ENCODE measurements at places on chromosomes 2 and 18.

GRCh38 chr2:20018601-20019152, 6.2 kb upstream of the MATN3 start:
- no peak for DNase-seq

DNA sequence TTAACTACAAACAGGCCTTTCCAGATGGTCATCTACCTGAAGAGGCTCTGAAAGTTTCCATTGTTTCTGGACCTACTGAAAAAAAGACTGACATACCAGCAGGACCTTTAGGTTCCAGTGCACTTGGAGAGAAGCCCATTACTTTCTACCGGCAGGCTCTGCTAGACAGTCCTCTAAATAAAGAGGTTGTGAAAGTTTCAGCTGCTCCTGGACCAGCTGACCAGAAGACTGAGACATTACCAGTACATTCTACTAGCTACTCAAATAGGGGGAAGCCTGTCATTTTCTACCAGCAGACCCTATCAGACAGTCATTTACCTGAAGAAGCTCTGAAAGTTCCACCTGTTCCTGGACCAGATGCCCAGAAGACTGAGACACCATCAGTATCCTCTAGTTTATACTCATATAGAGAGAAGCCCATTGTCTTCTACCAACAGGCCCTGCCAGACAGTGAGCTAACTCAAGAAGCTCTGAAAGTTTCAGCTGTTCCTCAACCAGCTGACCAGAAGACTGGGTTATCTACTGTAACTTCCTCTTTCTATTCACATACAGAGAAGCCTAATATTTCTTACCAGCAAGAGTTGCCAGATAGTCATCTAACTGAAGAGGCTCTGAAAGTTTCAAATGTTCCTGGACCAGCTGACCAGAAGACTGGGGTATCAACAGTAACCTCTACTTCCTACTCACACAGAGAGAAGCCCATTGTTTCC, 65.8 kb downstream of the ALMS1 start:
- no peak for DNase-seq

GRCh38 chr2:234999740-235000425, 48.1 kb downstream of the SH3BP4 start:
- DNase-seq: no peak

- no peak for DNase-seq
These were observed 42.1 kb downstream of the GLI2 start for GRCh38 chr2:120777787-120778186.

DNA sequence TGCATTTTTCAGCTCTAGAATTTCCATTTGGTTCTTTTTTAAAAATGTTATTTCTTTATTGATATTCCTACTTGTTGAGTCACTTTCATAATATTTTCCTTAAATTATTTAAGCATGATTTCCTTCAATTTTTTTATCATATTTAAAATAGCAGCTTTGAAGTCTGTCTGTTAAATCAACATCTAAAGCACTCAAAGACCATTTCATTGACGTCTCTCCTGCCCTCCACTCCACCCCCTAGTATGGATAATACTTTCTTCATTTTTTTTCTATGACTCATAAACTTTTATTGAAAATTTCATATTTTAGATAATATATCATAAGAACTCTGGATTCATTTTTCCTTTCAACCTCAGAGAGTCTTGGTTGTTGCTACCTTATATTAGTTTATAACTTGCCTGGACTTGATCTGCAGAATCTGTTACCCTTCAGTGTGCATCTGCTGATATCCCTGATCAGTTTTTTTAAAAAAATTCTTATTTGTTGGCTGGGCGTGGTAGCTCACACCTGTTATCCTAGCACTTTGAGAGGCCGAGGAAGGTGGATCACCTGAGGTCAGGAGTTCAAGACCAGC, 59.0 kb upstream of the ZNF396 start:
- no peak for DNase-seq

- DNase-seq: no peak
These were observed 132.5 kb upstream of the LHCGR start for GRCh38 chr2:48888066-48888465.

GRCh38 chr2:57981083-57981768, 65.4 kb upstream of the VRK2 start:
- no peak for DNase-seq

GRCh38 chr18:51013259-51013658, 16.8 kb upstream of the SMAD4 start:
- DNase-seq: no peak

DNA sequence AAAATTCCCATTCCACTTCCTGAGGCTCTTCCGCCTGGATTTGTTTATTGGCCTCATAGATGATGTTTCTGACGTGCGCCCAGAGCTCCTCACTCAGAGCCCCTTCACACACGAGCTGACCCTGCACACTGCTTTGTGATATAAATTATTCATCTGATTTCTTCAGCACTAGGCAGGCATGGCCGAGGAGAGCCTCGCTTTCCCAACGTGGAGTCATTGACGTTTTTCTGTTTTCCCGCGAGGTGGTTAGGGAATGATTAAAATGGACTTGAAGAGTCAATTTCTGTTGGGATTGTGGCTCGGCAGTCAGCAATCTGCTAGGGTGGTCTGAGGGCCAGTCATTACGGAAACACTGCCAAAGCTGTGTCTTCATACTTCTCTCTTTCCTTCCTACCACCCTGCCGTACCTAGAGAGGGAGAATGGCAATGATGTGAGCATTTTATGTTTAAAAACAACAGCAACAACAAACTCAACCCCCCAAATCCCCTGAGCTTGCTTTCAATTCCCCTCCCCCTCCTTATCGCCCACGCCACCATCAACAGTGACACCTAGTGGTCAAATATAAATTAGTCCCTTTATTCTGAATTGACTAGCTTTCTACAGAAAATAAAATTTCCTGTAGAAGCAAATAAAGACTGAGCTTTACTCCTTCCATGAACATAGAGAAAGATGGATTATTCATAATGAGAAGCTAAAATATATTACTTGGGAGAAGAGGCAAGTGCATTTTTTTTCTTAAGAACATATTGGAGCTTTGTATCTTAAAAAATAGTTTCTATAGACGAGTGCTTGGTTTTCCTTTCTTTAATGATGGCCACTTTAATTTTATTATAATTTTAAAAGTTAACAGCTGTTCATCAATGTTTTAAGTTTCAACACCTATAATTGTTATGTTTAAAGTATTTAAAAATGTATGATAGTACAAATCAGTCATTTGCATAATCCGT, 285.1 kb downstream of the MTX2 start:
- peak; percentile 61 for DNase-seq

DNA sequence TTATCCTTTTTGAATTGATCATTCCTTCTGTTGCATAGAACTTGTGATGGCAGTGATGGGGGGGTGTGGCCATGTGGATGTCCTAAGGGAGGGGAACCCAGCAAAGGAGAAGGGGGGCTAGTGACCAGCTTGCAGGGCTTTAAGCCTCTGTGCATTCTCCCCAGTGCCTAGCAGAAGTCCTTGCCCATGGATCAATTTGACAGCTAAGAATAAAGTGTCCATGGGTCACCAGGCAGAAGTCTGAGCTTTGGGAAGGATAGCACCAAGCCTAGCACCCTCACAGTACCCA, 39.6 kb upstream of the FAM136A start:
- no peak for DNase-seq

DNA sequence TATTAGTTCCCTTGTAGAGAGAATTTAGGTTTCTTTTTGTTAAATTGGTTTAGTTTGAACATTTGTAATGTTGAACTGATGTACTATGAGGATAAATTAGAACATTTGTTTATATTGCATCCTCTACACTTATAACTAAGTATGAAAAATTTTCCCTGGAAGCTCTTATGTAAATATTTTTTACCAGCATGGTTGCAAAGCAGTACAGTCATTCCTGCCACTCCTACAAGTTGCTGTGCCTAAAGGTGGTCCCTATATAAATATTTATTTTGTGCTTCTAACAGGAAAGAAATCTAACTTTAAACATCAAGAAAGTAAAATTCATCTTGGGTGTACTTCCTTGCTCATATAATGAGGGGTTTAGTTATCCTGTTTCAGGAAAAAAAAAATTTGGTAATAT, 14.2 kb downstream of the TWSG1 start:
- no peak for DNase-seq

GRCh38 chr2:241795021-241795999, 13.7 kb upstream of the NEU4 start:
- no peak for DNase-seq

DNA sequence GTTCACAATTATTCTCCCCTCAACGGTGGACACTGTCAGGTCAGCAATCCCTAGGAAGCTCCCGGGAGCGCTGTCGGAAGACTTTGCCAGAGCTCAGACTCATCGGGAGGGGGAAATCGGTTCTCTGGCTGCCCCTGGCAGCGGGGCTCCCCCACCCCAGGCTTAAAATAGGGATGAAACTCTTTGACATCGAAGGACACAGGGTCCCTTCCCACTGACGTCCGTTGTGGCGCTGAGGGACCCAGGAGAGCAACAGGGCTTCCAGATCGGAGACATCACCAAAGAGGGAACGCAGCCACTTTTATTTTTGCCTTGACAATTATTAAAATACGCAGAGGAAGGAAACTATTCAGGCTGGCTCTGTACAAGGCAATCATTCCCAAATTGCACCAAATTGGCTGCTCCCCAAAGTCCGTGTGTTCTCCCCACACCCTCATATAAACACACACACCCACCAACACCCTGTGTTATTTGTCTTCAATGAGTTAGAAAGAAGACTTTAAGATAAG, 249.0 kb downstream of the CDH20 start:
- DNase-seq: no peak

DNA sequence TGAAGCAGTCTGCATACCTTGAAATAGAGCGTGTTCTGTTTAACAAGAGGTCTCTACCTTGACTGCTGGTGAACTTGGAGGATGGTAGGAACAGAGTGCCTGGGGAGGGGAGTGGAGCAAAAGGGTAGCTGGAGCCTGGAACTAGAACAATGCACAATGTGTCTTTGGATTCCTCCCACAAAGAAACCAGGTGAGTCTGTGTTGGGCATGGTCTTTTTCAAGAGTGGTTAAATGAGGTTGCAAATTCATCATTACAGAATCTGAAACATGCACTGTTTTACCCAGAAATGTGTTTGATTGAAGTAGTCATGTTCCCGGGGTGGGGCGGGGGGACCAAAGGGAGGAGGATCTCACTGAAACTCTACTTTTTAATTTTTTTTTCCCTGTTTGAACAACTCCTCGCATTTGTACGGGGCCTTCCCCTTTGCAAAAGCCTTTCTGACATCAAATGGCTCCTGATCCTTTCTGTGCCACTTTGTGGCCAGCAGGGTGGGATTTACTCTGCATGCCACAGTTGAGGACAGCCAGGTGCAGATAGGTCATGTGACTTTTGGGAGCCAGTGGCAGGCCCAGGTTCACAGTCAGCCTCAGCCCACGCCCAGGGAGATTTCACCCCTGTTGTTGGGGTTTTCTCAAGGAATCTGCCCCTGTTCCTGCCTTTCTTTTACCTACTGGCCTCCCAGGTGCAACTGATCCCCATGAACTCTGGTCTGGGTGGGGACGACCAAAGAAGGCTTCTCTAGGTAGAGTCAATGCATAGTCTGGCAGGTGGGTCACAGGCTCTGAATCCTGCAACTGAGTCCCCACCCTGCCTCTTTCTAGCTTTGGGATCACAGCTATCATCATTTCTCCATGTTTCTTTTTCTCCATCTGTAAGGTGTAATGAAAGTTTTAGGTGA, 28.2 kb downstream of the MYCN start:
- no peak for DNase-seq

DNA sequence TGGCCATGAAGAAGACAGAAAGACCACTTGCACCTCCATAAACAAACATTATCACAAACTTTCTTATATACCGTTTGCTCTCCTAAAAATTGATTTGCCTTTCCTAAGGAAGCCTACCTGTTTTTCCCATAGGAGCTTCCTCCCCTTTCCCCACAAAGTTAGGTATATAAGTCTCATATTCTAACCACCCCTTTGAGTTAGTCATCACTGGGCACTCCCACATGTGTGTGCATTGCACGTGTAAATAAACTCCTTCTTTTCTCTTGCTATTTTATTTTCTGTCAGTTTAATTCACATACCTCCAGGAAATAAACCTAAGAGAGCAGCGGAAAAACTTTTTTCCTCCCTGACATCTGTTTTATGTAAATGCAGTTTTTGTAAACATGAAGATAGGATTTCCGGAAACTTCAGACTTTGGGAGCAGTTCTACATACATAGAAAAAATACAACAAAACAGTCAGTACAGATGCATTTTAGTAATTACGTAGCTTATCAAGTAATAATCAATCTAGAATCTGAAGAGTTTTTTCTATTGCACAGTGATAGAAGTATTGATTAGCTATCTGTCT, 46.6 kb downstream of the PLCL1 start:
- DNase-seq: no peak

GRCh38 chr18:78799382-78800089, 180.1 kb upstream of the SALL3 start:
- no peak for DNase-seq

DNA sequence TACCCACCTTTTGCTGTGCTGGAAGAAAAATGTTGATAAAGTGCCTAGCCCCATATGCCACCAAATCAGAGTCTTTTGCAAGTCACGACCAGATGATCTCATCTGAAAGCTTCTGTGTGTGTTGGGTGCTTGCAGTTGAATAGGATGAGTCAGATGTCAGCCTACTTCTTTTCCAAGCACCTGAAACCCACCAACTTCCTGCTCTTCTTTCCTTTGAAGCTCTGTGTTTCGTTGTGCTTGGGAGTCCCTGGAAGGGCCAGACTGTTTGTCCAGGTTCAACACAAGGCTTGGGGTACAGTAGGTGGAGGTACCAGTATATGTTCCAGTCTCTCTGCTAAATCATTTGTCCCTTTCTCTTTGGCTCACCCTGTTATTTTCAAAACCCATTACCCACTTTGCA, 36.8 kb upstream of the LCLAT1 start:
- DNase-seq: no peak

DNA sequence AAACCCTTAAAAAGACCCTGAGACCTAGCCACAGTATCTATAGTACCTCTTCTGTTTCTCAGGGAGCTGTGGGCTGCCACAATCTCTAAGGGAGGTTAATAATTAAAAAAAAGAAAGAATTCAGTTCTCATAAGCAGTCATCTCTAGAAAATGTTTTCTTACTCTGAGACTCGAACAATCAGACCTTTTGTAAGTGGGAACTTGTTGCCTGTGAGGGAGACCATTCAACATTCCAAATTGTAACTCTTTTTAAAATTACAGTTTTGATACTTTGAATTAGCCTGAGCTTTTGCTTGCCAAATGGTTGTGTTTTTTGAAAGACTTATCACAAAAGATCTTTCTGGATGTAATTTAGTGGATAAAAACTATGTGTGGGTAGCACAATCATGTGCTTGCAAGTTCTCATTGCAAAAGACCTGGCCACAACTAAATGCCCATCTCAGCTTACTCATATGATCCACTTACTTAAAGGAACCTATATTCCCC, 33.3 kb downstream of the IL1R2 start:
- no peak for DNase-seq

DNA sequence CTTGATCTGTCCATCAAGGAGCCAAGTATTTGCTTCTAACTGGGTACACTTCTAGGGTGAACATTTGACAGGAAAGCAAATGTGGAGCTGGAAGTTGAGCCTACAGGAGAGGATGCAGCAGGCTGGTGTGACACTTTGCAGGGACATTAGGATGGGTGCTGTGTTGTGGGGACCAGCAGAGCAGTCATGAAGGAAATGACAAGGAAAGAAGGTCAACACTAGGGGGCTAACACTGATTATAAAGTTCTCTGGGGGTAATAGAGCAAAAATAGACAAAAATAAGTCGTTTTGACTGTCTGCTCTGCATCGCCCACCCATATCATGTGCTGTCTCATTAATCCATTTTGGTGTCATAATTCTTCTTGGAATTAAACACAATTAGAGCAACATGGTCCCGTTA, 652.4 kb downstream of the STK39 start:
- no peak for DNase-seq

- no peak for DNase-seq
These were observed 61.4 kb downstream of the ID2 start for GRCh38 chr2:8743261-8743660.

Data from germinal center (tissue), 1 donor.